Activated CD4-positive, CD25-positive, alpha-beta regulatory T cell treated with anti-CD3 and anti-CD28 coated beads, Interleukin-2, amount 50 U/mL, for 24 hours (primary cell): ENCODE measurements at places on chromosomes 4 and X.

DNA sequence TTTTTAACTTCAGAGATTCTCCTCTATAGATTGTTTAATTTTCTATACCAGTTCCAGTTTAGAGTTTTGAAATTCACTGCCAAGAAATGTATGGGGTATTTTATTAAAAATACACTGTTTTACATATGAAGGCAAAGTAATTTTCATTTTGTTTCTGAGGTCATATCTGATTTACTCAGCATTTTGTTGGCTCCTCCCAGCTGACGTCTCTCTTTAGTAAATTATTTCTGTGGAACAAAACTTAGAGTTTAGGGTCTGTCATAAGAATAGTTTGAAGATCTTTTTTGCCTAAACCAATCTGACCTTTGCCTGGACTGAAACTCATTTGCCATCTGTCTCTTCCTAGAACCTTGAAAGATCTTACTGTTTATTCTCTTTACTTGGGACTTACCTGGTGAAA, 16.9 kb downstream of the FNIP2 start:
- ATAC-seq, result no peak

DNA sequence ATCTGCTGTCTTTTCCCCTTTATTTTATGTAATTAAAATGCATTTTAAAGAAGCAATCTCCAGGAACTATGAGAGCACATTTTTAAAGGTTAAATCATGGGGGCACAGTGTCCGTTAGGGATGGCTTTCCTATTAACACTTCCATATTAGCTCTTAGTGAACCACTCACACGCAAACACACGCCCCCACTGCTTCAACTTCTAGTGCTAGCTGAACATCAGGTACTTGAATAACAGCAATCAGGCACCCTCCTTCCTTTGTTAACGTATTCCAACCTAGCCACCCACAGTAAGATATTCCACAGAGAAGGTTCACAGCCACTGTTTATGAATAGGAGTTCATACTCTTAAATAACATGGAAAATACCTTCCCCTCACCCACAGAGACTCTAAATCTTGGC, 9.3 kb downstream of the TMEM255A start:
- ATAC-seq, result no peak

GRCh38 chrX:70664726-70665125, 220.1 kb downstream of the DLG3 start:
- ATAC-seq, result no peak

DNA sequence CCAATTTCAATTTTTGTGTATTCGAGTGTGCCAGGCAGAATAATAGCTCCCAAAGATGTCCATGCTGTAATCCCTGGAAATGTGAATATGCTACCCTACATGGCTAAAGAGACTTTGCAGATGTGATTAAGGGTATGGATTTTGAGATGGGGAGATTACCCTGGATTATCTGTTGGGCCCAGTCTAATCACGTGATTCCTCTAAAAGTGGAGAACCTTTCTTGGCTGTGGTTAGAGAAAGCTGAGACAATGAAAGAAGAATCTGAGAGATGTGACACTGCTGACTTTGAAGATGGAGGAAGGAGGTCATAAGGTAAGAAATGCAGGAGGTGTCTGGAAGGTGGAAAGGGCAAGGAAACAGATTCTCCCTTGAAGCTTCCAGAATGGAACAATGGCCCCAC, 503.5 kb upstream of the PITX2 start:
- no peak for ATAC-seq

GRCh38 chr4:1115528-1116293, 2.3 kb upstream of the RNF212 start:
- no peak for ATAC-seq

GRCh38 chr4:42515156-42515884, 118.0 kb downstream of the SHISA3 start:
- no peak for ATAC-seq

GRCh38 chr4:108612365-108612764, 8.0 kb upstream of the RPL34 start:
- no peak for ATAC-seq

- peak; percentile 10 for ATAC-seq
These were observed at the start of gene ADAMTS3 for GRCh38 chr4:72568959-72569718. TSS of gene ADAMTS3 (minus strand) at chr4:72569221. CDS start at chr4:72568762, 459 bp downstream.

- no peak for ATAC-seq
These were observed 11.7 kb downstream of the MORF4L2 start for GRCh38 chrX:103674531-103675454.

DNA sequence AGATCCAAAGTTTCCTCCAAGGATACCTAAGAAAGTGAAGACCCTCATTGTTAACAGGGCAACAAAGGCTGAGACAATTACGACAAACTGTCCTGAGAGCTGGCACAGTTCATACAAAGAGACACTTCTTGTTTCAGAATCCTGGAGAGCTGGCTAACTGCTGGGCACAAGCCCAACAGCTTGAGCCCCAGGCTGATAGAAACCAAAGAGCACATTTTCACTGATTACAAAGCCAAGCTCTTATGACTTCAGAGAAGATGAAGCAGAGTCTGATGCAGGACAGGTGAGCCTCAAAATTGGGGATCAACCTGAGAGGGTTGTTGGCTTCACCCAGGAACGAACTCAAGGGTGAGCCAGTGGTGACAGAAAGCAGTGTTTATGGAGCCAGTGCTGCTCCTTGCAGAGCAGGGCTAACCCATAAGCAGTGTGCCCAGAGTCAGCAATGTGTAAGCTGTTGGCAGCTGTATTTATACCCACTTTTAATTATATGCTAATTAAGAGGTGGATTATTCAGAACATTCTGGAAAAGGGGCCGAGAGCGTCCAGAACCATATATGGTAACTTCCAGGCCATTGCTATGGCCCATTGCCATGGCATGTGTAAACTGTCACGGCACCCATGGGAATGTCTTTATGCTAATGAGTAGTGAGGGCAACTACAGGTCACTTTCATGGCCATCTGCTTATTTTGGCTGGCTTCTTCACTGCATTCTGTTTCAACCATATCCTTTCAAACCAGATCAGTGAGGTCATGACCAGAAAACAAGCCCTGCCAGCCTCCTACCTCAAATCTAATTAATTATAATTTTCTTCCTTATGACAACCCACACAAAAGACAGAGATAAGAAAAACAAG, 183.7 kb downstream of the EVC2 start:
- ATAC-seq, result no peak

GRCh38 chr4:101813604-101814003, 23.1 kb downstream of the BANK1 start:
- no peak for ATAC-seq

GRCh38 chr4:127708985-127709384, 21.2 kb upstream of the SLC25A31 start:
- no peak for ATAC-seq

GRCh38 chrX:134999469-134999868, 8.7 kb downstream of the SMIM10 start:
- no peak for ATAC-seq

DNA sequence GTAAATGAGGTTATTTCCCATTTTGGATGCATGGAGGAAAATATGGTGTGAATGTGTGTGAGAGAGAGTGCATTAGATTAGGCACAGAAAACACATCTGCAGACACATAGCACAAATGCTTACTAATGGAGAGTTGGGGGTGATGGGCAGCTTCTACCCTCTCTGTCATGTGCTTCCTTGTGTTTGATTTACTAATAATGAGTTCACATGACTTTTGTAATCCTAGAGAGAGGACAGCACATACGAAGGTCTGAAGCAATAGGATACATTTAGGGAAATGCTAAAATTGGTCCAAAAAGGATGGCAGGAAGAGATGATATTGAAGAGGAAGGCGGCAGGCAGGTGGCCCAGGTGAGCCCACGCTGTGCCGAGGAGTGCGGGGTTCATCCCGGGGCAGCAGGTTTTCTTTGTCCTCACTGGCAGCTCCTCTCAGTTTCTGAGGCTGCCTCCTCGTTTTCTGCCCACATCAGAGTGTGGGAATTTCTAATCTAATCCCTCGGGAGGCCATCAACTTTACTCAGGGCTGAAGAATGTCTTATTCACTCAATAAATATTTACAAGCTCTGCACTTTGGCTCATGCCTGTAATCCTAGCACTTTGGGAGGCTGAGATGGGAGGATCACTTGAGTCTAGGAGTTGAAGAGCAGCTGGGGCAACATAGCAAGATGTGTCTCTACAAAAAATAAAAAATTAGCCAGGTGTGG, 15.9 kb upstream of the MAP9 start:
- ATAC-seq, result no peak

GRCh38 chrX:120242813-120243212, 7.8 kb upstream of the ZBTB33 start:
- ATAC-seq, result no peak

- ATAC-seq, result no peak
These were observed 64.4 kb downstream of the RPS3A start for GRCh38 chr4:151163855-151164254.

DNA sequence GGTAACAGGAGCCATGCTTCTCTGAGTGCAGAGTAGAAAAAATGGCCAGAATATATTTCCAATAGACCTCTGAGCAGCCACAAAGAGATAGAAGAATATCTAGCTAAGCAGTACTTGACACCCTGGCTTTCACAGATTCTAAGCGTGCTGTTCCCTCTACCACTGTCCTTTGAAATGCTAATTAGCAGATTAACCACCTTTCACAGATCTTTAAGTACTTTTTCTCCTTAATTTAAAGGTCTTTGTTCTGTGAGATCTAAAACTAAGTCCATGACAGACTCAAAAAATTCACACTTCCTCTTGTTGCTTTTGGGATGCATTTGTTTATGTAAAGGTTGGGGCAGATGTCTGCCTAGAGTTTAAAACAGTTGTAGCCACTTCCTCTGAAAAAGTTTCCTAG, 28.3 kb upstream of the MAGEC2 start:
- no peak for ATAC-seq

DNA sequence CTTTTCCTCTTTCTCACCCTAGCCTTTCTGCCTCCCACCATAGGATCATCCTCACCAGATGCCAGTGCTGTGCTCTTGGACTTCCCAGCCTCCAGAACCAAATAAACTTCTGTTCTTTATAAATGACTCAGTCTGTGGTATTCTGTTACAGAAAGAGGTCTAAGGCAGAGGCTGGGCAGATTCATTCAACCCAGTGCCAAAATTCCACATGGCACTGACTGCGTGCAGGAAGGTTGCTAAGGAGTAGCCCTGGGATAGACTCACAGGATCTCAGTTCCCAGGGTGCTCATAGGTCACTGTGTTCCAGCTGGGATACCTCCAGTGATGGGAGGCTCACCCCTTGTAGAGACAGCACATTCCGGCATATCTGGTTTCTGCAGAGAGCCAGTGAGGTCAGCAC, 22.0 kb downstream of the SORCS2 start:
- no peak for ATAC-seq

DNA sequence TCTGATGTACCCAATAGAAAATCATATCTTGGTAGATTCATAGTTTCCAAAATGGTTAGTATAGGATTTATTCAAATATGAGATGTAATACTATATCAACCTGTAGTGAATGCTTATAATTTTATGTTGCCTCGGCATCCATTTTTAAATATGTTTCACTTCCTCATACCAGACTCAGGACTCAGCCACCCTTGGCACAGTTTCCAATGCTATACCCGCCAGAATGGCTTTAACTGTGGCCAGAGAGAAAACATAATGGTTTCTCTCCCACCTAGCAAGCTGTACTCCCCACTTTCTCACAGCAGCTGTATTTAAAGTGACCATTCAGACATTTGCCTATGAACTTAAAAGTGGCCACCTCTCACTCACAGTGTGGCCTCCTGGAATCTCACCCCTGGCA, 466.6 kb upstream of the PABPC4L start:
- no peak for ATAC-seq

- no peak for ATAC-seq
These were observed 431 bp downstream of the C4orf50 start for GRCh38 chr4:6017800-6018199.

DNA sequence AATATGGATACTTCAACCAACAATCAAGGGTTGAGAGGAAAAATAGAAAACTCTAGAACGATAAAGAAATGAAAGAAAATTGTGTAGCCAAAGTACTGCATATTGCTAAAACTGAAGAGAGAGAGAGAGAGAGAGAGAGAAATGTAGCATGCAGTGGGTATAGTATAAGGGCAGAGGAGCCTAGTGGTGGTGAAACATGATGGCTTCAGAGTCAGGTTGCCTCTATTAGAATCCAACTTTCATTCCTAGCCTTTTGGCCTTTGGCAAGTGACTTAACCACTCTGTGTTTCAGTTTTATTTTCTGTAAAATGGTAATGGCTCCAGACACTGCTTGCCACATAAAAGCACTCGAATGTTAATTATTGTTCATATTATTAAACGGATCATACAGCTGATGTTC, 71.2 kb upstream of the NAF1 start:
- no peak for ATAC-seq

DNA sequence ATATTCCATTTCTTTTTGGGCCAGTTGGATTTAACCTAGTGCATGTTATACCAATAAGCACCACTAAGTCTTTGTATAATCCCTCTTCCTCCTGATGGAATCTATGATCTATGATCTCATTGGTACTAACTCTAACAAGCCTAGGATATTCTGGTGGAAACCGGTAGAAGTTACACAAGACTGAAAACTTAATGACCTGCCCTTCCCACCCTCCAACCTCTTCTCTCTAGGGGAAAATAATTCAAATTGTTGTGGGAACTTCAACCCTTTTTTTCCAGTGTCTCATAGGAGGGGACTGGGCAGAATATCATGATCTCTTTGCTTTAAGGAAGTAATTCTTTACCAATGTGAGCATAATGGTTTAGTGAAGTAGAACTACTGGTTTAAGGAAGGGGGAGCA, 289.5 kb upstream of the BOD1L1 start:
- no peak for ATAC-seq
